Spleen (tissue), 13 donors: ENCODE measurements at places on chromosomes 4 and X. TPM values are rescaled to one million over a fixed set of nuclear protein-coding genes. Genes with fewer than 3 reads are reported as not detected.

DNA sequence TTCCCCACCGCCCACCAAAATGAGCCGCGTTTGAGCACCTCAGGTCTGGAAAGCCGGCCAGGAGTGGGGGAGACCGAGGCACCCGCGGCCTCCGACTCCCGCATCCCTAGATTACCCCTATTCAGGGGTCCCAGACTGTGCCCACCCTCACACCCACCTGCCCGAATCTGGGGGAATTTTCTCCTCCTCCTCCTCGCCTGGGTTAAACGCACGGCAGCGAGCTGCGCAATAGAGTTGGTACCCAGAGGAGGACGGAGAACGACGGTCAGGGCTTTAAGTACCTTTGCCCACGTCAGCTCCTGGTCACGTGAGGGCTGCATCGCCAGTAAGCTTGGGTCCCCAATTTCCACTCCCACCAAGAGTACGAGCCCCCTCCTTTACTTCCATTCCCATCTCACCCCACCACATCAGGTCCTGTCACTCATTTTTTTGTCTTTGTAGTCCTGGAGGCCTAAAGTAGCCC lies at the start of gene ARMCX2:
Gene ARMCX2, minus strand, starts transcription at position 250 of the 463 bp plus-strand sequence. CDS start 2,262 bp downstream, outside the sequence.
- H3K36me3 ChIP-seq: no peaks in the 10 kb centered on the region
- peak; percentile 78 for DNase-seq
- H3K27ac ChIP-seq: peak within 1 kb of the TSS; percentile 79

GRCh38 chr4:1872870-1873269 lies 1.7 kb downstream of the NSD2 start:
- no peaks in the 10 kb centered on the region for H3K36me3 ChIP-seq
- no peak overlapping the region for H3K4me3 ChIP-seq
- H3K27ac ChIP-seq: no peak overlapping the region
- no peaks in the 10 kb centered on the region for H3K4me1 ChIP-seq
- no peaks in the 10 kb centered on the region for H3K27me3 ChIP-seq

DNA sequence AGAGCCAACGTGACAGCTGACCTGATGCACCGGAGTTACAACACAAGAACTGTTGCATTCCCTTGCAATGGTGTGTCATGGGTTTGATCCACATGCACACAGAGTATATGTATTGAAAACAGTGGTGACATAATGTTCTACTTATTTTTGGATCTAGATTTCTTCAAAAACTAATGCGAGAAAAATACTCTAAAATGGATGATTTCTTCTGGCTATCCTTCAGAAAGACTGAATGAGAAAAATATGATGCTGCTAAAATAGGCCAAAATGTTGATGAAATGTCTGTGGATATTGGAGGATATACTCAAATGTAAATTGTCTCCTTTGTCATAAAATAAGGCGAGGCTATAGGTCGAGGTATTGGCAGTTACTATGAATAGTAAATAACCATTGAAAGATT lies 30.4 kb downstream of the LIMCH1 start:
- peaks cover 5% of the 10 kb centered on the region for H3K4me1 ChIP-seq
- no peaks in the 10 kb centered on the region for H3K36me3 ChIP-seq
- no peaks in the 10 kb centered on the region for H3K27me3 ChIP-seq
- H3K4me3 ChIP-seq: no peak overlapping the region
- DNase-seq: no peak
- H3K27ac ChIP-seq: no peak overlapping the region

XAGE2 gene
- not detected for polyA plus RNA-seq

DNA sequence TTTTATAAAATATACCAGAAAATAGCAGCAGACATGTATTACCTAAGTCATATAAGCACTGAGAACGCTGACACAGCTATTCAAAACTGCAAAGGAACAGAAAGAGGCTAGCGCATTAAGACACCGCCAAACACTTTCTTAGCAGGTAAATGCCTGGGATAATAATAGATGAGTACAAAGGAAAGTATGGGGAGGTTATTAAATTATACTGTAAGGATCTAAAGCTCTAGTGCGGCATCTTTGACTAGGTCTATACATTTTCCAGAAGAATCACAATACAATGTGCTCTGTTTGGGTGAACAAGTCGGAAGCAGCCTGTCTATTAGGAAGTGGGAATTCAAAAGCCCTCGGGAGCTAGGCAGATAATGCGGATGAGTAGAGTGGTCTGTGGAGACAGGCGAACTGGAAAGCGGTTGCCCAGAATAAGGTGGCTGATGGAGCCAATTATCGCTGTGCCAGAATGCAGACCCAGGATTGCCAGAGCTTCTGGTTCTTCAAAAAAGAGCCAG lies 443.6 kb upstream of the TENM3 start:
- H3K27me3 ChIP-seq: no peaks in the 10 kb centered on the region
- H3K36me3 ChIP-seq: no peaks in the 10 kb centered on the region
- no peak overlapping the region for H3K4me3 ChIP-seq
- no peak overlapping the region for H3K27ac ChIP-seq
- H3K4me1 ChIP-seq: no peaks in the 10 kb centered on the region
